T-helper 2 cell treated with Interferon-gamma antibody and Interleukin-4, amounts not matched to agents 5 μg/mL and 100 μg/mL, for 36 hours (primary cell): ENCODE measurements at places on chromosomes 5 and 9.

DNA sequence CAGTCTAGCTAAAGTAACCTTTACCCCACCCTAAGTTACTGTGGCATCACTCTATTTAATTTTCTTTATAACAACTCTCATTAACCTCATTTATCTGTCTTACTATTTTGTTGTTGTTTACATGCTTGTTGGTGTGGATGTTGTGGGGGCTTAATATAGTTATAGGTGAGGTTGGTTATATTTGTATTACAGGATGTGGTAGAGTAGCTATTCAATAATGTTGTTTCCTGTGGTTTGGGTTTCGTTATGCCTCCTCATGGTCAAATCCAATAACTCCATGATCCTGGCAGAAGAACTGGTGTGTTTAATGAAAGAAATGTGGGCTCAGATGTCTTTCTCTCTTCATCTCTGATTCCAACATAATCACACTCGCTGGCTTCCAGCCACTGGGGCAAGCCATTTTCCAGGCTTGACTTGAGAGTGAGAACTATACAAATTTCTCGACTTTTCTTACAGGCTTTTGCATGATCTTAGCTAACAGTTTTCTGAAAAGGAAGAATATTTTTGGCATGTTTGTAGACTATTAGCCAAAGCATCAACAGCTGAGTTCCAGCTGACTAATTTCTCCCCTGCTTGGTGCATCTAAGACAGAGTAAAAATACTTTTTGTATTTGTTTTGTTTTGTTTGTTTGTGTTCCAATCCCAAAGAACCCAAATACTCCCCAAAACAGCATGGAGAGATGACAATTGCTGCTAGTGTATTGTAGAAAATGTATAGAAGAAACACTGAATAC, 303.7 kb upstream of the PAPPA start:
- no peaks in the 10 kb centered on the region for H3K27me3 ChIP-seq
- no peaks in the 10 kb centered on the region for H3K4me1 ChIP-seq
- H3K36me3 ChIP-seq, result no peaks in the 10 kb centered on the region
- DNase-seq, result no peak
- H3K4me3 ChIP-seq, result no peak overlapping the region
- H3K27ac ChIP-seq, result no peak overlapping the region

GRCh38 chr9:4862506-4863250, 69.9 kb downstream of the RCL1 start:
- peaks cover 47% of the 10 kb centered on the region for H3K4me1 ChIP-seq
- no peak overlapping the region for H3K27ac ChIP-seq
- DNase-seq, result no peak
- H3K27me3 ChIP-seq, result no peaks in the 10 kb centered on the region
- peaks cover 55% of the 10 kb centered on the region for H3K36me3 ChIP-seq
- no peak overlapping the region for H3K4me3 ChIP-seq

DNA sequence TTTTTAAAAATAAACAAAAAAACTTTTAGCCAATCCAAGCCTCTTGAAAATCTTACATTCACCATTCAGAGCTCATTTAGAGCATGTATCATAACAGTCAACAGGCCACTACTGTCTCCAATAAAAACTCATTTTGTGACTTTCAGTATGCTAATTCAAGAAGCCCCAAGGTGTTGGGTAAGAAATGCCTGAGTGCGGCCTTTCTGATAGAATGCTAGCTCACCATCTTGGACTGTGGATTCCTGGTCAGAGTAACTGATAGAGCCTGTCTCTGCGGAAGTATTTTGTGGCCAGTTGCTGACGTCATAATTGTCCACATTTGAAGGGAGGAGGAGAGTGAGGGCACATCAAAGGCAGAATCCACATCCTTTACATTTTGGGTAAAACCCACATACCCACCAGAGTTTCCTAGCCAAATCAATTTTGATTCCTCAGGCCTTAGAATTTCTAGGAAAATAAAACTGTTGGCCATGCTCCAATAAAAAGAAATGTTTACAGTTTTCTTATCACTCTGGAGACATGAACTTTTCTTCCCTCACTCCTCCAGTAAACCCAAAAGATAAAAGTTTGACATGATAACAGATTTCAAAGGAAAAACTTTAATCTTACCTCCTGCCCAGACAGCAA, 41.1 kb upstream of the ERCC6L2 start:
- peaks cover 8% of the 10 kb centered on the region for H3K4me1 ChIP-seq
- no peak overlapping the region for H3K27ac ChIP-seq
- peaks cover 6% of the 10 kb centered on the region for H3K27me3 ChIP-seq
- DNase-seq, result no peak

DNA sequence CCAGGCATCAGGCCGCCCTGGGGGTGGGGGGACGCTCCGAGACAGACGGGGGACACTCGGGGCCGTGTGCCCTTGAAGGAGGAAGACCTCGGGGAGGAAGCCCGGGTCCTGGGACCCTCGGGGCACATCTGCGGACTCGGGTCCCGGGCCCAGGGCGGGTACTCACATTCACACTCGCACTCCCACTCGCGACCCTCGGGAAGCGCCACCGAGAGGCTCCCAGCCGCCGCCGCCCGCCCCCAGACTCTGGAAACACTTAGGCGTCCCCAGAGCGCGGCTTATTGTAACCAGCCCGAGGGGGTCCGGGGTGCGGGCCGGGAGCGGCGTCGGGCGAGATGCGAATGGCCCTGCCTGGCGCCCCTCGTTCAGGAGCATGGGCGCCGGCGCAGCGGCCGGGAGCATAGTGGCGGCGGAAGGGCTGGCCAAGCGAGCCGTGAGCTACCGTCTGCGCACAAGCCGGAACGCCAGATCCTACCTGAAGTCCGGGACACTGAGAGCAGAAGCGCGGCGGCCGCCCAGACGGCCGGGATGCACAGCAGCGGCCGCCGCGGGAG, 559 bp downstream of the ROR2 start:
- DNase-seq, result no peak
- peaks cover 76% of the 10 kb centered on the region for H3K27me3 ChIP-seq
- H3K27ac ChIP-seq, result no peak overlapping the region
- H3K4me3 ChIP-seq, result peak overlapping the region; percentile 36

GRCh38 chr5:157520911-157521703, 54.5 kb downstream of the ADAM19 start:
- H3K4me1 ChIP-seq, result peaks cover 51% of the 10 kb centered on the region
- DNase-seq, result no peak
- no peak overlapping the region for H3K4me3 ChIP-seq
- no peaks in the 10 kb centered on the region for H3K27me3 ChIP-seq
- peaks cover 92% of the 10 kb centered on the region for H3K36me3 ChIP-seq
- H3K27ac ChIP-seq, result peak overlapping the region; percentile 8

- no peak overlapping the region for H3K4me3 ChIP-seq
- H3K36me3 ChIP-seq, result no peaks in the 10 kb centered on the region
- no peak for DNase-seq
- no peaks in the 10 kb centered on the region for H3K4me1 ChIP-seq
- H3K27ac ChIP-seq, result no peak overlapping the region
Measured at GRCh38 chr5:1764606-1764960, 35.1 kb downstream of the MRPL36 start.

GRCh38 chr5:52798938-52799337, 11.2 kb downstream of the ITGA1 start:
- H3K4me1 ChIP-seq, result peaks cover 41% of the 10 kb centered on the region
- peaks cover 27% of the 10 kb centered on the region for H3K36me3 ChIP-seq
- peak overlapping the region; percentile 97 for H3K27ac ChIP-seq
- DNase-seq, result no peak
- peak overlapping the region; percentile 98 for H3K4me3 ChIP-seq

- no peaks in the 10 kb centered on the region for H3K4me1 ChIP-seq
- H3K36me3 ChIP-seq, result no peaks in the 10 kb centered on the region
- no peak overlapping the region for H3K27ac ChIP-seq
- H3K27me3 ChIP-seq, result peaks cover 19% of the 10 kb centered on the region
Measured at GRCh38 chr5:112192866-112193265, 226.2 kb downstream of the EPB41L4A start.

GRCh38 chr9:134413890-134414623, 87.8 kb downstream of the RXRA start:
- no peak overlapping the region for H3K4me3 ChIP-seq
- DNase-seq, result no peak

- H3K4me3 ChIP-seq, result no peak overlapping the region
- DNase-seq, result no peak
- no peak overlapping the region for H3K27ac ChIP-seq
Measured at GRCh38 chr5:123474228-123474627, 37.7 kb upstream of the CSNK1G3 start.

- no peak overlapping the region for H3K27ac ChIP-seq
- DNase-seq, result no peak
- peaks cover 24% of the 10 kb centered on the region for H3K27me3 ChIP-seq
- no peak overlapping the region for H3K4me3 ChIP-seq
- no peaks in the 10 kb centered on the region for H3K36me3 ChIP-seq
Measured at GRCh38 chr9:97387936-97388684, 23.8 kb upstream of the TDRD7 start.

DNA sequence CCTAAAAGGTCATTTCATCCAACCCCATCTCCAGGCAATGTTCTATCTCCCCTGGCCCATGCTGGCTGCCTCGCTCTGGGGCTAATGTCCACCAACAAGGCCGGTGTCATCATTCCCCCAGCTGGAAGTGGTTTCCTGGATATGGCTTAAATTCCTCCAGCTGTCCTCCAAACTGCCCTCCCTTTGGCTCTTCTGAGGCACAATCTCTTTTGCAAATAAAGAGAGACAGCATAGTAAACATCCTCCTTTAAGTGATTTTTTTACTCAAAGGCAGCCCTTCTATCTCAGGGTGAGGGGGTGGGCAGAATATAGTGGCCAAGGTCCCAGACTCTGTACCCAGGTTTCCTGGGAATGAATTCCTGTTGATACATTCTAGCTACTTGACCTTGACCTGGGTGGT, 117.4 kb upstream of the PANK3 start:
- no peaks in the 10 kb centered on the region for H3K27me3 ChIP-seq
- H3K4me3 ChIP-seq, result no peak overlapping the region
- H3K36me3 ChIP-seq, result no peaks in the 10 kb centered on the region
- H3K27ac ChIP-seq, result no peak overlapping the region

- H3K4me3 ChIP-seq, result peak overlapping the region; percentile 86
- no peak overlapping the region for H3K27ac ChIP-seq
- no peak for DNase-seq
- peaks cover 14% of the 10 kb centered on the region for H3K27me3 ChIP-seq
- peaks cover 5% of the 10 kb centered on the region for H3K4me1 ChIP-seq
Measured at GRCh38 chr9:127245637-127246164, 18.9 kb upstream of the GARNL3 start.

DNA sequence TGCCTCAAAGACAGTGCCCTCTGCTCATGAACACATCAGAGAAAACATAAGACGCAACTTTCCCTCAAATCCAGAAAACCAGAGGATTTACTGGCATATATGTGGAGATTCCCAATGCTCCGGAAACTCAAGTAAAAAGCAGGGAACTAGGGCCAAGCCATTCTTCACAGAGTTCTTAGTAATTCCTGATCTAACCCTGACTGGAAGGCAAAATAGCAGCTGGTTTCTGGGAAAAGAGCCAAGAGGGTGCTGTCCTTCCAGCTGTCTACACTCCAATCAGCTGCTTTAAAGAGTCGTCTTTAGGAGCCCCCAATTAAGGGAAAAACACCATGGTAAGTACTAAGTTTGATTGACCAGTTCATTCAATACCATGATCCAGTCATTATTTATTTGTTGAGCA, 49.6 kb downstream of the GNA14 start:
- no peaks in the 10 kb centered on the region for H3K36me3 ChIP-seq
- no peak overlapping the region for H3K27ac ChIP-seq
- DNase-seq, result no peak
- H3K4me3 ChIP-seq, result no peak overlapping the region
- H3K4me1 ChIP-seq, result peaks cover 8% of the 10 kb centered on the region
- peaks cover 4% of the 10 kb centered on the region for H3K27me3 ChIP-seq

DNA sequence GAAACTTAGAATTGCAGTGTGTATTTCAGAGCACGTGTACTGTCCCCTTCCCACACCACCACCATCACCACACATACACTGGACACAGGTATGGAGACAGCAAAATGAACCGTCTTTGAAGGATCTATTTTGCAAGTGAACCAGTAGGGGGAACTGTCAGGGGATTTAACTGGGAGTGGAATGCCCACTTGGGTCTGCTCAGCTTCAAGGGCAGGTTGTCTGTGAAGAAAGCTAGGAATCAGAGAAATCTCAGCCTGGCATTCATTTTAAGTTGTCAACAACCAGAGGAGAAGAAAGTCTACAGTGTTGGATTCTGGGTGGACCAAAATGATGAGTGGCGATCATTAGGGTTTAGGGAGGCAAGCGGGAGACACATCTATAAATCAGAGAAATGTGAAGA, 147.0 kb downstream of the DCP2 start:
- no peak overlapping the region for H3K4me3 ChIP-seq
- H3K36me3 ChIP-seq, result no peaks in the 10 kb centered on the region
- H3K27me3 ChIP-seq, result peaks cover 18% of the 10 kb centered on the region
- no peak for DNase-seq
- H3K4me1 ChIP-seq, result no peaks in the 10 kb centered on the region
- no peak overlapping the region for H3K27ac ChIP-seq

- DNase-seq, result no peak
- no peak overlapping the region for H3K4me3 ChIP-seq
- no peak overlapping the region for H3K27ac ChIP-seq
- no peaks in the 10 kb centered on the region for H3K4me1 ChIP-seq
- no peaks in the 10 kb centered on the region for H3K27me3 ChIP-seq
Measured at GRCh38 chr9:83245979-83246659, 183.2 kb upstream of the RASEF start.

DNA sequence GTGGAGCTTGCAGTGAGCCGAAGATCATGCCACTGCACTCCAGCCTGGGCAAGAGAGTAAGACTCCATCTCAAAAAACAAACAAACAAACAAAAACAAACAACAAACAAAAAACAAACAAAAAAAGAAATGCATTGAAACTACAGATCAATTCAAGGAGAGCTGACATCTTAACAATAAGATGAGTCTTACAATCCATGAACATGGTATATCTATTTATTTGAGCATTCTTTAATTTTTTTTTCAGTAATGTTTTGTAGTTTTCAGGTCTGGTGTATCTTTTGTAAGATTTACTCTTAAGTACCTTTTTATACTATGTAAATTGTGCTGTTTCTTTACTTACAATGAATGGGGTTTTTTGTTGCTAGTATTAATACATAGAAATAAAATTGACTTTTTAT, 140.1 kb upstream of the DAPK1 start:
- no peaks in the 10 kb centered on the region for H3K4me1 ChIP-seq
- H3K27me3 ChIP-seq, result peaks cover 17% of the 10 kb centered on the region
- no peak overlapping the region for H3K4me3 ChIP-seq
- H3K36me3 ChIP-seq, result no peaks in the 10 kb centered on the region

DNA sequence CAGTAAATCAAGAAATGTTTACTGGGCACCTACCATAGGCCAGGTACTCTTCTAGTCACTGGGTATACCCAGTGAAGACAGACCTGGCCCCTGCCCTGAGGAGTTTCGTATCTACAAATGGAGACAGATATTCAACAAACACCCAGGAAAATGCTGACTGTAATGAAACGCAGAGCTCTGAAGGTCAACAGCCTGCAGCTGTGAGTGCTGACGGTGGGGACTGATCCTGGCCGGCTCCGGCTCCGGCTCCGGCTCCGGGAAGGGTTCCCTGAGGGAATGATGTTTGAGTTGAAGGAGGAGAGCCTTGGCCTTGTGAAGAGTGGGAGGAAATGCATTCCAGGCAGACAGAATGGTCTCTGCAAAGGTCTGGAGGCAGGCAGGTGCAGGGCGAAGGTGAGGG, 23.1 kb downstream of the FGFR4 start:
- H3K36me3 ChIP-seq, result no peaks in the 10 kb centered on the region
- no peak overlapping the region for H3K27ac ChIP-seq
- peaks cover 14% of the 10 kb centered on the region for H3K4me1 ChIP-seq
- H3K4me3 ChIP-seq, result no peak overlapping the region
- no peaks in the 10 kb centered on the region for H3K27me3 ChIP-seq
- DNase-seq, result no peak

- no peaks in the 10 kb centered on the region for H3K27me3 ChIP-seq
- no peak for DNase-seq
- H3K4me1 ChIP-seq, result peaks cover 5% of the 10 kb centered on the region
- H3K36me3 ChIP-seq, result peaks cover 7% of the 10 kb centered on the region
- H3K27ac ChIP-seq, result no peak overlapping the region
- no peak overlapping the region for H3K4me3 ChIP-seq
Measured at GRCh38 chr9:91004992-91005391, 203.4 kb downstream of the SYK start.
